ENCODE measurements at places on chromosomes 2 and 18. TPM values are rescaled to one million over a fixed set of nuclear protein-coding genes. Genes with fewer than 3 reads are reported as not detected.

The HOXD1 gene
- total RNA-seq, result not detected

GRCh38 chr2:25215232-25215631 lies 46.9 kb upstream of the POMC start:
- DNase-seq, result no peak

DNA sequence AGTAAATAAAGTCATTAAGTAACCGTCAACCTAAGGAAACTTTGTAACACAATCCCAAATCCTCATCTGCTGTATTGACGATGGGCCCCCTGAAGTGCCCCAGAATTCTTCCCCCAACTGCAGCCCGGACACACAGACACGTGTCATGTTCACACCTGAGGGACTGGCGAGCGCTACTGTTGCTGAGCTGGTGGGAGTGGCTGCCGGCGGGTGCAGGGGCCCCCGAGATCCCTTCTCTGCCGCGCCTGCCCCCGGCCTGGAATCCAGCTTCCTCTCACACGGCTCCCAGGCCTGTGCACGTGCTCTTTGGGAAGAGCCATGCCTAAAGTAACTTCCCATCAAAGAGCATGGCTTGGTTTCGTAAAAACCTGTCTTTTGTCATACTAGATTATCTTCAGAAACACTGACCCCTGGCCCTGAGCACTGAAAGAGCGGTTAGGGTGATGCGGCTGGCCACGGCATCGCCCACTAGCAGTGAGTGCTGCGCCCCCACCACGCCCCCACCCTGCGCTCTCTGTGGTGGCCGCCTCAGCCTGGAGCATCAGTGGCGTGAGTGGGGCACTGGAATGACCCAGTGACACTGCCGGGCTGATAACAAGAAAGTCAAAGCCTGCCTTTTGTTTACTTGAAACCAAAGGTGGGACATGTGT lies 56.0 kb downstream of the ADI1 start:
- DNase-seq, result peak; percentile 43

DNA sequence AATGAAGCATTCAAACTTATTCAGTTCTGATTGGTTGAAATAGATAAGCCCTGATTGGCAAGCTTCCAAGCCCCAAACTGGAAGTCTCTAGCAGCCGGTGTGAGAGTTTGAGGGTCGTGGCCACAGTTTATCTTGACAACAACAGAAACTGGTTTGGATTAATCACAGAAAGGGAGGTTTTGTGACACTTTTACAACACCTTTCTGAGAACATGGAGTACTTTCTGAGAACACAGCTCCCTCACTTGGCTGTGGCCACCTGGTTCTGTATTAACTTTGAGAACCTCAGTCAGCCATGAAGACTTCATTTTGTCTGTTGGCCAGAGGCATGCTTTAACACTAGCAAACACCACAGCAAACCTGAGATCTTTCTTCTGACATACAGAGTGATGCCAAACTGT lies 280.7 kb upstream of the VWC2L start:
- DNase-seq, result no peak

The ALKAL2 gene
- not detected for total RNA-seq

GRCh38 chr2:38515155-38516074 lies 87.3 kb downstream of the HNRNPLL start:
- peak; percentile 64 for DNase-seq

DNA sequence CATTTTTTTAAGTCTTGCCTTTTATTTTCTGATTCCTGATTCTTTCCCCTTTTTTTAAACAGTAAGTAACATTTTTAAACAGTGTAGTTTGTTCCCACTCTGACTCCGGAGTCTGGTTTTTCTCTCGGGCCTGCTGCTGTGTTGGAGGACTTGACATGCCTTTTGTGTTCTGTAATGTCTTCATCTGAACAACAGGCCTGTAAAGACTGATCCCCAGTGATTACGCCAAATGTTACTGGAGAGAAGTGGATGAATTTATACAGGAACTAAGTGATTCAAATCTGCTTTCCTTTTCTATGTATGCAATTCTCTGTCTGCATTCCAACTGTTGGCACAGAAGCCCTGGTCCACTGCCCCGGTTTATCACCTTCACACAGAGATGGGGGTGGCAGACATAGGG lies 54.3 kb upstream of the RMDN2 start:
- DNase-seq, result no peak

DNA sequence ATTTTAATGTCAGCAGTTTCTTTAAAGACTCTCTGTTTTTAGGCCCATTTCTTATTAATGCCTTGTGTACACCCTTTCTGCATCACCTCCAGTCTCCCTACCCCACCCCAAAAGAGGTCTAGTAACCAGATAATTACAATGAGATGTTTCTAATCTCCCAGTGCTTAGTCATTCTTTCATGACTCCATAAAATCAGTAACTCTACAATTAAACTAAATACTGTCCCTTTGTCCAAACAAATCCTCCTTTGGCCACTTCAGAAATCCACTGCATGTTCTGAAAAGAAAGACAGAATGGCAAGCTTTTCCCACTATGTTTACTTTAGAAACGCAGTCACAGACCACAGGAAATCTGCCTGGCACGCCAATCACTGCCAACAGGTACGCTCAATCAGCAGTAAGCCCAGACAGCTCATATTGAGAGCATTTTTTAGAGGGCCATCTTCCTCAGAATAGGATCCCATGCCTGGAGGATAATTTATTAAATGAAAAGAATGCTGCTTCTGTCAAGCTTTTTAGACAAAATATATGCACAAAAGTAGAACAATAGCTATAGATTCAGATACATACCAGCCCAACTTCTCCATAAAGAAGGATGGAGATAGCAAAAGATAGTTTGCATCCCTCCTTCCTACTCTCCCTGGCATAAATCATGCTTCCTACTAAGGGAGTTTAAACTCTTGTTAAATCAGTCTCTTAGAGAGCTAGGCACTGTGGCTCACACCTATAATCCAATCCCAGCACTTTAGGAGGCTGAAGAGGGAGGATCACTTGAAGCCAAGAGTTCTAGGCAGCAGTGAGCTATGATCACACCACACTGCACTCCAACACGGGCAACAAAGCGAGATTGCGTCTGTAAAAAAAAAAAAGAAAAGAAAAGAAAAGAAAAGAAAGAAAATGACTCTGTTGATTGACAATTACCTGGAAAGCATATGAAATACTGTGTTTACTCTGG lies 14.6 kb downstream of the CLASP1 start:
- no peak for DNase-seq

DNA sequence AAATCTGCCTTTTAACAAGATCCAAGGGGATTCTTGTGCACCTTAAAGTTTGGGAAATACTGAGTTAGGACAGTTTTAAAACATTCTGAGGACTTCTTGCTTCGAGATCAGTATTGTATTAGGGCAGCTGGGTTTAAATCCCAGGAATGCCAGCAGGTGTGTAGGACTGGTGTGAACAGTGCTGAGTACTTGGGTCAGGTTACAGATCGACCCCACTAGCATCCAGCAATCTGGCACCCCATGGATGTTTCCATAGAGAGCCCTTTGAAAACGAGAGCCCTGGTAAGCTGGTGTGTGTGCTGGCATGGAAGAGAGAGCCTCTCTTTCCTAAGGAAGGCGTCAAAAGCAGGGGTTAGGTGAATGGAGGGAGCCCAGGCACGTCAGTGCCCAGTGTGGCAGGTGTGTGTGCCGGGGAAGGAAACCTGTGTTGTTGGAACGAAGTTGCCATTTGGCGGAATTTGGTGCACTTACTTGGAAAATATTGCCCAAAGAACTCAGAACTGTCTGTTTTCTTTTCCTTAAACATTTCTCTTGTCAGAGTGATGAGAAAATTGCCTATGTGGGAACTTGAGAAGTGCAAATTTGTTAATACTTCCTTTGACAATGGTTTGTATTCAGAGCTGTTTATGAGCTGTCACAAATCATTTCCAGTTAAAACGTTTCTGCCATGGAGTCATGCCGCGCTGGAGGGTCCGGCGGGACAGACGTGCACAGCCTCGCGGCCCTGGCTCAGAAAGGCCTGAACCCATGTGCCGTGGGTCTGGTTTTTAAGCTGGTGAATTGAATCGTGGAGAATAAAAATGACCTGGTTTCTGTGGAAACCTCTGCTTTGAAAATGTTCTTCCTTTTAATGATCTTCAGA lies 38.1 kb downstream of the LDLRAD4 start:
- no peak for DNase-seq

DNA sequence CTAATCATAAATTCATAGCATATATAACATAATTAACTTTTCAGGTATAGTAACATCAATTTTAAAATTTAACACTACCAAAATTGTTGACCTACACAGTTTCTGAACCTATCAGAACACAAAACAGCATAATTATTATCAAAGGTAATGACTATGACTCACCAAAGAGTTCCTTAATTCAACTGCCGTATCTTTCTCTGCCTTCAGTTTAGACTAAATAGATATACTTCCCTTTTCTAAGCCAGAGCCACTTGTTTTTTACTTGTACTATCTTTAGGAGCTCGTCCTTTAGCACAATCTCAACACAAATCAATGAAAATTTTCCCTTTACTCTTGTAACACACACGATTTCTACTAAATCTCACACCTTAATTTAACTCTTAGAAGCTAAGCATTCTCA lies 54.4 kb downstream of the CCDC88A start:
- DNase-seq, result no peak

Data from psoas muscle (tissue), 8 donors.